ENCODE measurements at places on chromosomes 1 and 21.

DNA sequence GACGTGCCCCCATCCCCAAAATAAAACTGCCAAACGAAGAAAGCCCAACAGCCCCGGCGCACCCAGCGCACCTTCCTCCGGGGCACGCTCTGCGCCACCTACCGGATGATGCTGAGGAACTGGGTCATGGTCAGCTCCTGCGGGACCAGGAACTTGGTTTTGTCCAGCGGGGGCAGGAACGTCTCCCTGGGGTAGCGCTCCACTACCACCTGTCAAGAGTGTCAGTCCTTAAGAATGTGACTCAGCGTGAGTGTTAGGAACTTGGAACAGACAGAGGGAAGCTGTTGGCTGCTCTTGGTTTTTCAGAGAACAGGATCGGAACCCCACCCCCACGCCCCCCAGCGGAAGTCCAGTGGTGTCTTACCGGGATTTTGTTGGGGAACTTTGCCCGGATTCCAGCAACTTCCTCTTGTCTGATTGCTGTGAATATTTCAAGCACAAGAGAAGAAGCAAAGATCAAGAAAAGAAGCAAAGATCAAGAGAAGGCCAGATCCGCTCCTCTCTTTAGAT is 431 bp downstream of the MAP1LC3C start:
- peak; percentile 49 for DNase-seq

- no peak for DNase-seq
These were observed 104.7 kb downstream of the SNX7 start for GRCh38 chr1:98766255-98766654.

GRCh38 chr1:119702384-119702783 is 9.3 kb upstream of the PHGDH start:
- no peak for DNase-seq

DNA sequence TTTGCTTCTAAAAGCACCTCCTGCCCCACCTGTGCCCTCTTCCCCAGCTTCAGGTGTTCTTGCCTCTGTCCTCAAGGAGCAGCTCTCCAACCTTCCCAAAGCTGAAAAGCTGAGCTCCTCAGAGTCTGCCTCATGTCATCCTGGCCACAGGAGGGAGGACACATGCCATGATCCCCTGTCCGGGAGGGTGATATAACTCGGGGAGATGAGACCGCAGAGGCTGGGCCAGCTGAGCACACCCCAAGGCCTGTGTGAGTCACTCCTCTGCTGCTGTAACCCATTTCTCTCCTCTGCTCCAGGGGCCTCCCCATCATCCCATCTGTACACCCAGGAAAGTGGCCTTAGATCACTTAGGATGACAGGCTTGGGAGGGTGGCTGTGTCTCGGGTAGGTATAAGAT is 49.8 kb downstream of the EPHB2 start:
- no peak for DNase-seq

All from stimulated activated CD4-positive, alpha-beta T cell treated with anti-CD3 and anti-CD28 coated beads, Interleukin-4, amount 100 ng/mL, for 24 hours (primary cell).